ENCODE measurements at places on chromosomes 2 and 18.

DNA sequence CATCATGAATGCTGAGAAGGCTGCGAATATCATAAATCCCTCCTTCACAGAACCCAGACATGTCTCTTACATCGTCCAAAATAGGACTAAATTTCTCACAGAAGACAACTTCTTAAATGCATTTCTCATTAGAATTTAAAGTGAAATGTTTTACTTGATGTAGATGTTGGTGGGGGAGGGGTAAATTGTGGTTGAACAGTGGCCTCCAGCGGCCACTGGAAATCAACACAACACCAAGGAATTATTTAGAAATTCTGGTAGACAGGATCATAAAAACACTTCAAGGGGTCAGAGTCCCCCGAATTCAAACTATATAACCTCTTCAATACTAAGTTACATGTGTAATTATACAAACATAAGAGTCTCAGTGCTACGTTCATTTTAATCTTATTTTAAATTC is 135.9 kb downstream of the ABCA12 start:
- no peak for DNase-seq

DNA sequence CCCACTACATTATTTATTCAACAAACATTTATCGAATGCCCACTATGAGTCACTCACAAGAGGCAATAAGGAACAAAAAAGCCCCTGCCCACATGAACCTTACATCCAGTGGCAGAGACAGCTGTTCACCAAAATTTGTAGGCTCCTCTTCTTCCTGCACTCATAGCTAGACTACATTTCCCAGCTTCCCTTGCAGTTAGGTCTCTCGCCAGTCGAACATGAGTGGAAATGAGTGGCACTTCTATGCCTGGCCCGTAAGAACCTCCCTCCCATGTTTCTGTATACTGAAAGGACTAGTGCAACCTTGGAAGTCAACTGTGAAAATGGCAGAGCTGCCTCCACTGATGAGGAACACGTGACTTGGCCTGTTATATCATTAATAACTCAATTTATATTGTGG is 19.4 kb upstream of the NCOA1 start:
- no peak for DNase-seq

DNA sequence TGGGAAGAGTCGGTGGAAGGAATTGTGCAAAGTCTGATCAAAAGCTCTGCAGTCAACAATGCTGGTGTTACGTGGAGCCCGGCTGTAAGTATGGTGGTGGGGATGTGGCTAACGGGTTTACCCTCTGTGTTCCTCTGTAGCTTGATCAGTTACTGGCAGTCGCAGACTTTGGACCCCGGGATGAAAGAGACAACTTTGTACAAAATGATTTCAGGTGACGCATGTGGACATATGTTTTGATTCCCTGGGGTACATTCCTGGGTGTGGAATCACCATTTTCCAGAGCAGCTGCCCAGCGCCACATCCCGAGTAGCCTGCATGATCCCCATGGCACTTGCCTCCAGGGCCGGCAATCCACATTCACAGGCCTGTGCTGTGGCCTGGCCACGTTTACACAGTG is 9.8 kb downstream of the RBFA start:
- DNase-seq, result no peak

DNA sequence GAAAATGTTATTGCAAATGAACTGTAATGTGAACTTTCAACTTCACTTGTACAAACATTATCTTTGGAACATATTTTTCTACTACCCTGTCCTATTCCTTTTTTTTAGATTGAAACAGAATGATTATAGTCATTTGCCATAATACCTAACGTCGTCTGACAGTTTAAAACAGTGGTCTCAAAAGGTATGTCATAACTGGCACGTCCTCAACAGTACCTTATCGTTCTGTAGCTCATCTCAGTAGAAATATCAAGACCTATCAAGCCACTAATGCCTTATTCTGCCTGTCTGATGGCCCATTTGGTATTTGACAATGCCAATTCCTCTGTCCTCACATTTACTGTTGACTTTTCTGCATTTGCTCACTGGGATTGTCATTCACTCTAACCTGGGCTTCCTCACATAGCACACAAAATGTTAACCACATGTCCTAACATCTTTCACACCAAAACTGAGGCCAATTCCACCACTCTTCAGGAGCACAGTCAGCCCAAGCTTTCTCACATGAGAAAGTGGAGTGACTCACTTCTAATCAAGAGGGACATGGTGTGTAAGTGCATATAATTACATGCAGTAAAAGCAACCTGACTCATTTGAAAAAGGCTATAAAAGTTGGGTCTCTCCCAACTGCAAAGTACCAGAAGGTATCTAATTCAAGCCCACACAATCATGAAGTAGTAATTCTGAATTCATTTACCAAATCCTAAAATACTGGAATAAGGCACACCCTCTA is 34.8 kb downstream of the DNER start:
- DNase-seq, result no peak

GRCh38 chr2:25905126-25905525 is 26.8 kb upstream of the ASXL2 start:
- DNase-seq, result no peak

DNA sequence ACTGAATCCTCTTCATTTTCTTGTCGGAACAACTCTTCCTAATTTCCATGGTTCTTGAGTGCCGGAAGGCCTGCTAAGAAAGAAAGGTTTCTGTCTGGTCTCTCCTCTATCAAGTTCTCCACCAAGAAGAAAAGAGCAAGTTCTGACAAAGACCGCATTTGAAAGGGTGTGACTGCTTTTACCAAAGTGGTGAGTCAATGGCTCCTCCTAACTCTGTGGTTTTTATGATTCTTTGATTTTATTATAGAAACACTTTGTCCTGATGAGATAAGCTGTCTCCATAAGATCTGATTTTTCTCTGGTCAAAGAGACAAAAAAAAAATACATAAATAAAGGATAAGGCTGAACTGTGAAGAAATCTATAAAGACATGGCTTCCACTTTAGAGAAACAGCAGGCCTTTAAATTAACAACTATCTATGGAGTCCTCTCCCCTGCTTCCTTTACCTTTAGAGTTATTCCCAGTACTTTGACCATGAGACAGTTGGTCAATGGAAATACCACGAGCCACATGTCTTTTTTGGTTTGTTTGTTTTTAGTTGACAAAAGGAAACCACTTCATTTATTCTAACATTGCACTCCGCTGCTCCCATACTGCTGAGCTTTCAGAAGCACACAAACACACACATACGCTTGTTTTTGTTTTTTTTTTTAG is 67.7 kb downstream of the REL start:
- no peak for DNase-seq

DNA sequence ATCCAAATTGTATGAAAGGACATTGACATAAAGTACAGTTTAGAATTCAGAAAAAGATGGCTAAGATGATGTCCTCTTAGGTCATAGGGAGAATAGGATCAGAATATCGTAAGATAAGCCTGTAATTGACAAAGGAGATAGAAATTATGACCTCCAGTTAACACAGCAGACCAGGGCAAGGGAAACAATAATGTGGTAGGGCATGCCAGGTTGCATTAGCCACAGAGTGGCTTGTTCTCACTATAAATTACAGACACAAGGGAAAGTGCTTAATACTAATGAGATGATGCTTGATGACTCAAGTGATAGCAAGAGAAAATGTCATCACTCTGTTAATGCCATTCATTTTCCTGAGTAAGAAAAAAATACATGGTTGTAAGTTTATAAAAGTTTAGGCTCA is 48.9 kb upstream of the LRP1B start:
- no peak for DNase-seq

GRCh38 chr2:231133365-231134099 is 8.7 kb upstream of the HTR2B start:
- DNase-seq, result no peak

- DNase-seq, result no peak
Measured at GRCh38 chr18:31610286-31611205, 18.9 kb downstream of the TTR start.

GRCh38 chr18:67305466-67305865 is 211.1 kb downstream of the DSEL start:
- no peak for DNase-seq

DNA sequence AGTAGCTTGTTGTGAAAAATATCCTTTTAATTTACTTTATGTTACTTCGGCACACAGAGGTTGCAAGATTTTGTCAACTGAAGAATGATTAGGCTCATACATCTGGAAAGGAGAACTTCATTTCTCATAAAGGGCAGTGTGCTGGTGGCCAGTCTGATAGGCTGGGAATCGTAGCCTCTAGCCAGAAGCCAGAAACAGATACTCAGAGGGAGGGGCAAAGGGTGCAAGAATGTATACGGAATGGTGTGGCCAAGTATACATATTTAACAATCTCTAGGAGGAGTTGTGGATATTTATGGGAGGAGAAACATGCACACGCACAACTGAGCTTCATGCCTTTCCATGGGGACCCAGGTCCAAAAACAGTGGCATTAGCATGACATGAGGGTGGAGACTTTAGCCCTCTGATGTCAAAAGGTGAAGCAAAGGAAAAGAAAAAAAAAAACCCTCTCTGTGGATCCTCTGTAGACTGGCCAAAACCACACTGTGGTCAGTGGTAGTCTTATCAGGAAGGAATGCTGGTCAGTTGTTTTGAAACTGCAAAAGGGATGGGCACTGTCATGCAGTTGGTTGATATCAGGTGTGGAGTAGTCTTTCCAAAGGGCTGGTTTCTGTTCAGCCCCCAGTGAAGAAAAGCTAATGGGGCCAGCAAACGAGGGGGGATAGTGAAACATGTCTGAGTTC is 34.9 kb upstream of the APCDD1 start:
- no peak for DNase-seq

DNA sequence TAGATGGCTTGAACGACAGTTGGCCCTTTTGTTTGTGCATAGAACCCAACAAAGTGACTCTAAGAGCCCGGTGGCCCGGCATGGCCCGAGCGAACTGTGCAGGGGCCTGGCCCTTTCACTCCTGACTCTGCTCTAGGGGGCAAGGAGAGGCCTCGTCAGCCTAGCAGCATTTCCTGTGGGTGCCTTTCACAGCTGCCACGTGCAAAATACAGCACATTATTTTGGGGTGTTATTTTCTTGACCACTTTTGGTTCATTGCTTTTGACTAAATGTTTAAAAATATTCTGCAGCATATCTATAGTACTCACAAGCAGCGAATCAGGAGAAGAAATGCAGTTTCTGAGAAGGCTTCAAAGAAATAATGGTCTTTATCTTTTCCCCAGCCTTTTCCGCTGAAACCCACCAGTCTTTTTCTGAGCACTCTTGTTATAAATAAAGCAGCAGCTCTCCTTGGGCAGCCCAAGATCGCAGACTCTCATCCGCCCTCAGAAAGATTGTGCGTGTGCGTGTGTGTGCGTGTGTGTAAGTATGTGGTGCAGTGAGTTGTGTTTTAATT is 31.3 kb downstream of the DGKD start:
- no peak for DNase-seq

DNA sequence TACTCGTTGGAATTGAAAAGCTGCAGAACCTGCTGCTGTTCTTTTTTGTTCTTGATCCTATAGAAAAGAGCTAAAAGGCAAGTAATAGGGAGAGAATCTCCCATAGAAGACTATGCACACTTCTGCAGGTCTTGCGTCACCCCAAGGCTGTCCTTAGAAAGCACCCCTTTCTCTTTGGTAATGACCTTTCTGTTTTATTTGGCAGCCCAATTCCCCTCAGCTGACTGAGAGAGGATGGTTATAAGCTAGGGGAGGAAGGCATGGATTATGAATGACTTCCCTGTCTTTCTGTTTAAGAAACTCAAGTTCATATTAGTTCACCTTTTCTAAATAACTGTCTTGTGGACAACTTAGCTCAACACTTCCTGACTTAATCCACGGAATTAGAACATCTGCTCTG is 122.9 kb downstream of the TXNL1 start:
- DNase-seq, result no peak

DNA sequence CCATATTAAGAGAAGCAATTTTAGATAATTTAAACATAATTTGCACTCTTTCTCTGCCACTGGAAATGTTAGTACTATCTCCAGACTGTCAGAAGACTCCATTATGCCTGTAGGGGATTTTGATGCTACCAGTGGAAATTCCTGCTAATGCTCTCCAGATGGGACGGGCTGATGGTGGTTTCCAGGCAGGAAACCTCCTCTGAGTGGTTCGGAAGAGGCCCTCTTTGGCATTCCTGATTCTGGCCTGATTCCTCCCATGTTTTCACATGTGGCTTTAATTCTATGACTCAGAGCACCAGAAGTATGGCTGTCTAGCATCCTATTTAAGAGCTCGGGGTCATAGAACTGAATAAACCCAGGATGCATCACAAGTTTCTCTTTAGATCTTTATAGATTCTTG is 70.9 kb upstream of the ST6GAL2 start:
- DNase-seq, result no peak

DNA sequence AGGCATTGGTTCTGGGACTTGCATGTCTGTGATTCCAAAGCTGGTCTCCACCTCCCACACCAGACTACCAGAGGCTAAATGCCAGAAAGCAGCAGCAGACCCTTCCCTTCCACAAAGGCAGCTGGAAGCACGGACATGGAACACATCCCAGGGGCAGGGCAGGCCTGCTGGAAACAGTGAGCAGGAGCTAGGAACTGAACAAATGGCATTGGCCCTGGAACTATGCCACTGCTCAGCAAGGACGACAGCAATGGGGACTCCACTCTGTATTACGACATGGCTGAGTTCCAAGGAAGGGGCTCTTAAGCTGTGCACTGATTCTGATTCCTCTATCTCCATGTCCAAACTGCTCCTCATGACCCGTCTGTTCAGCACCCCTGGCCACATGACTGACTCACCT is 77.8 kb upstream of the TFCP2L1 start:
- no peak for DNase-seq

GRCh38 chr2:124437811-124438210 is 412.7 kb downstream of the CNTNAP5 start:
- DNase-seq, result no peak

GRCh38 chr2:31049916-31050588 is 88.2 kb downstream of the GALNT14 start:
- no peak for DNase-seq

DNA sequence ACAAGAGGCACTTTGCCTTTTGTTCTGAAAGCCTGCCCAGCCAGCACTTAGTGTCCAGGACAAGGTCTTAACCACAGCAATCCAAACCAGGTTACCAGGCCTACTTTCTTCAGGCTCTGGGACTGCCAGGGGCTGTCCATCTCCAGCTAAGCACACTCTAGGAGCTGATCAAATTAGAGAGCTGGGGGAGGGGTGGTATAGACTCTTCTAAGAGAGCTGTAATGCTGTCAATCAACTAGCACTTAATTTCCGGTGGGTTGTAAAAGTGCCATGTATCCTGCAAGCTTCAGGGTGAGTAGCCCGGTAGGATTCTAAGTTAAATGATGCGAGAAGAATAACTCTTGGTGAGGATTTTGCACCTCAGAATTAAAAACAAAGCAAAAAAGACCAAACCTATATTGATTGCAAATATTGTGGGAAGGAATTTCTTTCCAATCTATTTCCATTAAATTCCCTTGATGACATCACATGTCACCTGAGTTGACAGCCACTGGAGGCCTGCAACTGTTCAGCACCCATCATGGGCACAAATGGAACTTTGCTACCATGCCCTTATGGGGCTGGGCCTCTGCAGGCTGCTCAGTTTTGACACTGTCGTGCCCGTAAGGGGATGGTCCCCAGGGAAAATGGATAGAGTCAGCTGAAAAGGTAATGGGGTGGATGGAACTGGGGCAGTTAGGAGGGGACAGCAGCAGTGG is 8.7 kb upstream of the COX7A2L start:
- no peak for DNase-seq

All from activated CD4-positive, alpha-beta T cell treated with anti-CD3 and anti-CD28 coated beads, Interleukin-2, amount 50 U/mL, for 48 hours (primary cell).